Naive thymus-derived CD4-positive, alpha-beta T cell (primary cell): ENCODE measurements at places on chromosomes 3 and 15.

DNA sequence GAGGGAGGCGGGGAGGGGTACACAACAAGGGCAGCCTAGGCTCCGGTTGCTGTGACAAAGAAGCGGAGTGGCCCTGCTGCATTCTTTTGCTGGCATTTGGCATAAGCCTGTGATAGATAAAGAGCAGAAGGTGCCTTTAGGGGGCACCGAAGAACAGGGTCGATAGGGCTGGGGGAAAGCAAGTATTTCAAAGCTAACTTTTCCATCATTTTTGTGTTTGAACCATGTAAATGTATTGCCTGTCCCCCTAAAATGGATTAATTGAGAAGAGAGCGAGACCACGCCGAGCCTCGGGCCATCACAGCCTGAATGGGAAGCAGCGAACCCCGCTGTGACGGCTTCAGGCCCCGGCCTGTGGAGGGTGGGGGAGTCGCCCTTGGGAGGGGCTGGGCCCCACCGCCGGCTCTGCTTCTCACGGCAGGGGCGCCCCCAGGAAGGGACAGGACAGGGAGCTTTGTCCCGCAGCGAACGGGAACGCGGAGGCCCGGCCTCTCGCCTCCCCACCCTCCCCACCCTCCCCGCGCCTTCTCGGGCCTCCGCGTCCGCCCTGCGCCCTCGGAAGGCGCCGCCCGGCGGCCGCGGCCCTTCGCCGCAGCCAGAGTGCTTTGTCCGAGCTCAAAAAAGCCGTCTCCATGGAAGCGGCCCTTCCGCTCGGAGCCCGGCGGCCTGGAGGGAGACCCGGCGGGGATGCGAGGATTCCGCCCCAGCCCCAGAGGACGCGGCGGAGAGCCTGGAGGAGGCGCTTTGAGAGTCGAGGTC lies 32.4 kb upstream of the ALDH1L1 start:
- DNase-seq: no peak

DNA sequence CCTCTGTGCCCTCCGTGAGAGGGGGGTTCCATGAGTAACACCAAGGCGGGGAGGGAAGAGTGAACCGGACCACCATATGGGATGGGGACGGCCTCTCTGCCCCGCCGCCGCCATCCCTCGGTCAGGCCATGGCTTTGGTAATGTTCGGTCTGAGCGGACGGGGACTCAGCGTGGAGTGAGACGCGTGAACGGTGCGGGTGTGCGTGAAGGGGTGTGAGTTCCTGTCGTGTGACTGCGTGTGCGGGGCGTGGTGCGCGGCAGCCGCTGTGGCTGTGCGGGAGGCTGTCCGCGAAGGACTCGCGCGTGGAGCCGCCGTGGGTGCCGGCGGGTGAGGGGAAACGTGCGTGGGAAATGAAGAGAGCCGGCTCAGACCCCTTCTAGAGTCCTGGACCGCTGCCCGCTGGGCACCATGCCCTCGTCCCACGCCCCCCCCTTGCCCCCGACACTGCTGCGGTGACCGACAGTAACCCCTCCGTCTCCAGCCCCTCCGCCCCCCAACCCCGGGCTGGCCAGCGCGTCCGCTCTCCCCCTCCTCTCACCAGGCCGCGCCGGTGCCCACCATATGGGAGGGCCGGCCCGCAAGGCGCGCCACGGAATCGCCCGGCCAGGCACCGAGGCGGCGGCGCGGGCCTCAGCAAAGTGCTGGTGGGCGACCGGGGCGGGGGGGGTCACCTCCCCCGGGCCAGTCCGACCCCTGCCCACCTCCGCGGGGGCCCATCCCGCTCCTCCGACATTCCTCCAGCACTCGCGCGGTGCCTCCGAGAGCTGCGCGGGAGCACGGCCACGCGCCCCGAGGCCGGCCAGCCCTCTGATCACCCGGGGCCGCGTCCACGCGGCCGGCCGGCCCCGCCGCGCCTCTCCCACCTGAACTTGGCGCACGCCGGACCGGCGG lies 589 bp downstream of the KLF15 start:
- no peak for DNase-seq

DNA sequence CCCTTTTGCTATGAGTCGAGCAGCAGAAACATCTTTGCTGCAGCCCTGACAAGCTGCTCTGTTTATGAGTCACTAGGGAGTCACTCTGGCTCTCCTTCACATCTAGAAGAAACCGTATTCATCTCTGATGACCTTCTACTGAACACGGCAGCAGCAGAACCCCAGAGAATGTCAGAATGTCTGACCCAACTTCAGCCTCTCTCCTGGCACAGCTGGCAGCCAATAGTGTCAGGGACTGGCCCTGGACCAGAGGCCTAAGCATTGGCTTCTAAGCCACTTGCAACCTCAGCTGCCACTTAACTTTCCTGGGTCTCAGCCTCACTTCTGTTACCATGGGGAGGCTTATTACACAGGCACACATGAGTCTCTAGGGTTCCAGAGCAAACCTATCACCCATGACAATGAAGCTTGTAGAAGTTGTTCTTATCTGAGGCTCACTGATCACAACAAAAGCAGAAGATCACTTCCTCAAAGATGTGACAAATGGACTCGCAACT lies 184.1 kb upstream of the TLE3 start:
- DNase-seq: no peak

DNA sequence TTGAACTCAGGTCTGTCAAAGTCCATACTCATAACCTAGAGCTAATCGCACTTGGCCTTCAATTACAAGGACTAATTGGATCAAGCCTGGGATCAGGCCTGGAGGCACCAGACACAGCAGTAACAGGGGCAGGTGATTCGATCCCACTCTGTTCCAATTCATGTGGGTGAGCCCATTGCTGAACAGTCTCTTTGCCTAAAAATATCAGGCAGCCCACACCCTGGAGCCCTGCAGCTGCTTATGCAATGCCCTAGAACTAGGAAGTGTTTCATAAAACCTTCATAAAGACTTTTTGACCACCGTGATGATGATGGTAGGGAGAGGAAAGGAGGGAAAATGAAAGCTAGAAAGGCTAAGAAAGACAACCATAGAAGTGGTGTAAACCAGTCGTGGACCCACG lies 47.8 kb upstream of the NEO1 start:
- DNase-seq: no peak

DNA sequence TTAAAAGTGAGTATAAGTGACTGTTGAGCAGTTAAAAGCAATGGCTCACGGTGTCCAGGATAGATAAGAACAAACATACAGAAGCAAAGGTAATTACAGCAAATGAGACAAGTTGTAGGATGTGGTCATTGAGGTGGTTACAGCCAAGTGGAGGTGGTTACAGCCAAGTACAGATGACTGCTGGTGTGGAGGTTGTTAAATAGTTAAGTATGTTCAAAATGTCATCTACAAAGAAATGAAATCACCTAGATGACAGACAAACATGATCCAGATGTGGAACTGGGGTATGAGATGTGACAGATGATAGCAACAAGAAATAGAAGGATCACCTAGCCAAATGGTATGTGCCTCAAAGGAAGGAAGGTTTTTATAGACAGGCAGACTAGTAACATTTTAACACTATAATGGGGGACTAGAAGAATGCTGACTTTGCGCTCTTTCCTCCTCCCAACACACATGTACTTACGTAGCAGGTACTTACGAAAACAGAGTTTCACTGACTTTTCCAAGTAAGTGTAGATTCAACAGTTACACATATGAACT lies 6.8 kb upstream of the ANKRD28 start:
- no peak for DNase-seq

DNA sequence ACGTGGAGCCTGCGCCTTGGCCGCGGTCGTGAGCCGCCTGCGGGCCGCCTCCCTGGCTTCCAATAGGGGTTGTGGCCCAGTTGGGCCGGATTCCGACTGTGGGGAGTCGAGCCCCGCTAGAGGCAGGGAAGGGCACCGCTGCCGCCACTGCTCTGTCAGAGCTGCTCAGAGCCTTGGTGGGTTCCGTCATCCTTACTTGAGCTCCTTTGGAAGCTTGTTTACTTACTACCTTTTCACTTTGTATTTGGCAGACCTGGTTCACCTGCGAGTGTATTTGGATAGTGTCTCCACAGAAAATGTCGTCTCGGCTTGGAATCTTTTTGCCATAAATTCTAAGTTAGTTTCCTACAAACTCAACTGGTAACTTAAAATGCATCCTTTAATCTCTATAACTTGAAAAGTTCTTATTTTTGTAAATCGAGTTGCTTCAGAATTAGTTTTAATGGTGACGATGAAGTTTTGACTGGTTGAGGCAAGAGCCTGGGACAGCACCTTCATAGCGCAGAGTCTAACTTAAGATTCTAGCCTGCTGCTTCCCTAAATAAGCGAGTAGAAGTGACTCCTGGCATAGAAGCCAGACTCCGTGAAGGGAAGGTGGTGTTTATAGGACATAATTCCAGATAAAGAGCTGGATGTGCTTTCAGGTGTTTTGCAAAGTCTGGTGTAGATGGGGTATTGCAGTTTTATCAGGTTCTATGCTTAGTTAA lies 800 bp downstream of the DAG1 start:
- DNase-seq: no peak

GRCh38 chr3:177525987-177526712 lies 328.9 kb upstream of the TBL1XR1 start:
- no peak for DNase-seq

DNA sequence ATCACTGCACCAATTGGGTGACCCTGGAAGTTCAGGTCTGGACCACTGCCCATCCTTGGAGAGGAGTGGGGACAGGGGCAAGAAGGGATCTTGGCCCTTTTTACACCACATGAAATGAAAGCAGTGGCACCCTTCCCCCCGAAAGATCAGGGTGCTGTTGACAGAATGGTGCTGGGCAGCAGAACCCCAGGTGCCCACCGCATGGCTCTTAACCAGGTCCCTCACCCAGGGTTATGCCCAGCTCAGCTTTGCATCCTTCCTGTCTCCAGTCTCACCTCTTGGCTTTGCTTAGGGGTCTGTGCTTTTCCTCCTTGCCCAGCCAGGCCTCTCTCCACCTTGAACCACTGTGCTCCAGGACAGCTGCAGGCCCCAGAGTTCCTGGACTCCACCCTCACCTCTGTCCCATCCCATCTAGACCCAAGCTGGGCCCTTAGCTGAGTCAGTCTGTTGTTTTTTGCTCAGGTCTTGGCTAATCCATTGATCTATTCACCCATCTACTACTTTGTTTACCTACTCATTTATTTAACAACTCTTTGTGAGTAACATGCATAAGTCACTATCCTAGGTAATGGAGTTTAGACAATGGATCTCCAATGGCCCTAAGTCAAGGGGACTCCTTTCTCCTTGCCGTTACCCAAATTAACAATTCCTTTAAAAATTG lies 77.1 kb upstream of the PRR23E start:
- DNase-seq: no peak

- peak; percentile 51 for DNase-seq
These were observed 416 bp downstream of the PBRM1 start for GRCh38 chr3:52685285-52685708.
